ENCODE measurements at places on chromosomes 4 and X.

GRCh38 chr4:72312032-72312650 lies 256.9 kb downstream of the ADAMTS3 start:
- peak; percentile 95 for DNase-seq

GRCh38 chr4:152499344-152499743 lies 36.5 kb downstream of the FBXW7 start:
- no peak for DNase-seq

DNA sequence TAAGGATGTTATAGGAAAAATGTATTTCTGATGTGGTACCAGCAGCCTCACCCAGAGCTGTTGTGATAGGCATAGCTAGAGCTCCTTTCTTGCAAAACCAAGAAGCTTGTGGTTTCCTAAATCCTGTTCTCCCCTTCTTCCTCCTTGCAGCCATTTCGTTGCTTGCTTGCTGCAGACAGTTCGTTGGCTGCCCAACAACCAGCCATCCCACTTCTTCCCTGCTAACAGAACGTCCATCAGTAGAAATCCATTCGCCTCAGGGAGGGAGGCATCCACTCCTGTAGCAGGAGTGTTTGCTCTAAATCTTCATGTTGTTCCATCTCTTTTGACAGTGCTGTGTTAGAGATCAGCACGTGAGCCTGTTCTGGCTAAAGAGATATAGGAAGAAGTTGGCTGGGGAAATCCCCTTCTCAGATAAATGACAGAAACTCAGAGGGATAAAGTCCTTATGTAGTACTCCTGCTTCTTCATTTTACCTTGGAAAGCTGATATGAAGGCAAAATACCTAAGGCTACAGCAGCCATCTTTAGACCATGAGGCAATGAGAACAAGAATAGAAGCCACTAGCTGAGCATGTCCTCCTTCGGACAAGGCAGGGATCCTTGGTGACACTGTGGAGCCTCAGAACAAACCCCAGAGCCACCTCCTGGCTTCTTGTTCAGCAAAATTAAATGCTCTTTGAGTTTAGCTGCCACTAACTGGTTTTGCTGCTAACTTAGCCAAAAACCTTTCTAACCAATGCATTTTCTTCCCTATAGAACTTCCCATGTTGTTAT lies 68.4 kb upstream of the RELL1 start:
- no peak for DNase-seq

DNA sequence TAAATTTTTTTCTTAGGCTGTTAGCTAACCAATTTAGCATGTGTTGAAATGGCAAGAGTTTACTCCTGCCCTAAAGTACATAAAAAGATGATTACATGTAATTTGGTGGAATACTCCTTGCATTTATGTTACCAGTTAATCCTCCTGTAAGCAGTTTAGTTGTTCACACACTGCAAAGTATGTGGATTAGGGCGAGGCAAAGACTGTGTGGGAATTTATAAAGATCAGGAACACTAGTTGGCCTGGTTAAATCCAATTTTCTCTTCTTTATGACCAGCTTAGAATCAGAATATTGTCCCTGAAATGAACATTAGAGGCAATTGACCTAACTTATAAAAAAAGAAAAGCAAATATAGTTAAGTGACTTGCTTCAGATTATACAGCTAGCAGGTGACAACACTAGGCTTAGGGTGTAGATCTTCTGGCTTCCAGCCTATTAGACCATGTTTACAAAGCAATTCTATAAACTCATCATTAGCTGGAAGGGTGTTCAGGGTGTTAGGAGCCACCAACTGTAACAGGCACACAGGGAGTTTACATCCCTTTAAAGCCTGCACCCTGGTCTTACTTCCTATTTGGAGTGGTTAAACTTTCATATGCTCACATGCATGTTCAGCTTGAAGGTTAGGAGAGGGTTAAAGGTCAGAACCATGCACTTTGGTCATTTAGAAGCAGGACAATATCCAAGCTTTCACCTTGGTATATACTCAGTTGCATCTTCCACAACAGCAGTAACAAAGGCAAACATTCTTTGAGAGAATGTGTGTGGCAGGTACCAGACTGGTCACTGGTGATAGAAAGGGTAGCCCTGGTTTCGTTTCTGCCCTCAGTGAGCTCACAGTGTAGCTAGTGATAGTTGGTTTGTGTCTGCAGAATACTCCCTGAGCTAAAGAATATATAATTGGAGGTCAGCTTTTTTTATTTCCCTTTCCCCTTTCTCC lies 72.6 kb downstream of the GC start:
- DNase-seq, result no peak

GRCh38 chr4:106041294-106042002 lies 146.2 kb downstream of the NPNT start:
- DNase-seq, result peak; percentile 16

DNA sequence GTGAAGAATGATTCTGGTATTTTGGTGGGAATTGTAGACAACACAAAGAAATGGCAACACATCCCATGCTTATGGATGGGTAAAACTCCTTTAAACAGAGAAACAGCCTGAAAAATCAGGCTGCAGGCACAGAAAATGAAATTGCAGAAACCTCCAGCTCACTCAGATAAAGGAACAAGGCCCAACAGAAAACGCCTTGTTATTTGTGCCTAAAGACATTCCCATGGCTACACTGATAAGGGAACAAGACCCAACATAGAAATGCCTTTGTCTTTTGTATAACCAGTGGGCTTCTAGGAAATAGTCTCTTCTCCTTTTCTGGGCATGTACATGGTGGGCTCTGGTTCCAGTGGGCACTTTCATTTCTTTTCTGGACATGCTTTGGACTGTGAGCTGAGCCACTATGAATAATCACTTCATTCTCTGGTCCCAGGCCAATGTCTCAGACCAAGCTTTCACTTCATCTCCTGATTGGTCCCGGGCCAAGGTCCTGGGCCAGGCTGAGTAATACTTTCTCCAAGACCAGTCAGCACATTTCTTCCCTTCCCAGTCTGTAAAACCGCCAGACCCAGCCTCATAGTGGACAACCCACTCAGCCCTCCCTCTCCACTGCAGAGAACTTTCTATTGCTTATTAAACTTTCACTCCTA lies 160.5 kb downstream of the TBX22 start:
- peak; percentile 15 for DNase-seq

- no peak for DNase-seq
Observed at GRCh38 chr4:32180086-32180485, 1459.9 kb downstream of the PCDH7 start.

- peak; percentile 59 for DNase-seq
Observed at GRCh38 chr4:26861434-26862186, 969 bp downstream of the STIM2 start.
